B cell (primary cell): ENCODE measurements at places on chromosomes 11 and 22. TPM values are rescaled to one million over a fixed set of nuclear protein-coding genes. Genes with fewer than 3 reads are reported as not detected.

The VPREB3 gene
- total RNA-seq: 73.0 and 92.7 TPM in 2 replicates

DNA sequence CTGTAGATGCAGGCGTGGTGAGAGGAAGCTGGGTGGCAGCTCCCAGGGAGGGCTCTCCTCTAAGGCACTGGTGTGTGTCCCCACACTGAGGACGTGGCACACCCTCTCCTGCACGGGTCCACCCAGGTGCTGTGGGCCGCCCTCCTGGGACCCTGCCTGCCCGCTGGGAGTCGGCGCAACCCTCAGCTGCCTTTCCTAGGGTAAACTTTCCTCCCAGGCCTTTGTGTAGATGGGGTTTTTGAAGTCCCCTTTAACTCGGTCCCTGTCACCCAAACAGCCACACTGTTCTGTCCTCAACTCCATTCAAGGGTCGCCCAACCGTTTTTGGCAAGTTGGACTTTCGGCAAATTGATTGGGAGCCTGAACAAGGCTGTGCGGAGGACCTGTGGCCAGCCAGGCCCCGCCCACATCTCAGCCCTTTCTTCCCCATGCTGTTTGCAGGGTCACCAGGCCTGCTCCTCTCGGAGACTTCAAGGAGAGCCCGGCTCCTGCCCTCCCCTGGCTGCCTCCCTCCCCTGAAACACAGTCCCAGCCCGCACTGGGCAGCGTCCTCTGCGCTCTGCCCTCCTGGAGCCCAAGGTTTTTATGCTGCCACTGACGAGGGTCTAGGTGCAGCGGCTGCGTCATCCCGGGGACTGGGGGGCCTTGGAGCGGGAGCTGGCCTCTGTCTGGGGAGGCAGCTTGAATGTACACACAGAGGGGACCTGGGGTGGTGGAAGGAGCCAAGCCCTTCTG, 1126.2 kb downstream of the BRD1 start:
- DNase-seq: no peak

DNA sequence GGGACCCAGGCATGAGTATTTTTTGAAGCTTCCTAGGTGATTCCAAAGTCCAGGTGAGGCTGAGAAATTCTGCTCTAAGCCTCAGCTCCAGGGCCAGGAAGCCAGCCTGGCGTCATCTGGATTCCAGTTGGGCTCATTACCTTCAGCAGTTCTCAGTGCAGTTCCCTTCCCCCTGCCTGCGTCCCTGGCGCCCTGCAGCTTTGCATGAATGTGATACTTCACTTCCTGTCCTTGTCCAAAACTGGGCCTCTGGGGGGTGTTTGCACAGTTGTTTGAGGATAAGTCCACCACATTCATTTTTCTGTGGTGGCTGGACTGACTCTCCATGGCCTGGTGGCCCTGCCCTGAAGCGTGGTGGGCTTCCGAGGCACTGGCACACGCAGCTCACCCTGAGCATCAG, 98.1 kb downstream of the TENM4 start:
- DNase-seq: no peak

DNA sequence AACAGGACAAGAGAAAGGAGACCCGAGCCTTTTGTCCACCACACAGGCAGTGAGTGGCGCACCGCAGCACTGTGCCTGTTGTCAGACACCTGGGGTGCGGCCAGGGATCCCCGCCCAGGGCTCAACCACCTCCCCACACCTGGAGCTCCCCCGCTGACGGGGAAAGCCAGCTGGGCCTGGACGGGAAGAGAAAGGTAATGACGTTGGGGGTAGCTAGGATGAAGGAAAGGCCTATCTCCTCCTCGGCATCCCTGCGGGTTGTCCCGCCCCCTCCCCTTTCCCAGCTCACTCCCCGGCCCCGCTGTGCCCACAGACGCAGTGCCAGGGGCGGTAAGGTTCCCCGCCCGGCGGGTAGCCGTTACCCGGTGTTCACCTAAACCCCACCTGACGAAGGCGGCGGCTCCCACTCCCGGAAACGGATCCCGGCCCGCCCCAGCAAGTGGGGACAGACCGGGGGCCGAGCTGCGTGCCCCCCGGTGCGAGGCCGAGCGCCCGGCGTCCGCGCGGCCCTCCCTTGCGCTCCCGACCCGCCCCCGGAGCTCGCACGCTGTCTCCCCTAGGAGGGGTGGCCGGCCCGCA, 495 bp downstream of the HYOU1 start:
- DNase-seq: peak; percentile 73

The PTGDR2 gene
- total RNA-seq: 0.27 TPM in 1 of 2 replicates, not detected in the other

GRCh38 chr22:46769706-46770105, 7.3 kb downstream of the TBC1D22A start:
- DNase-seq: no peak

- no peak for DNase-seq
Measured at GRCh38 chr11:68523743-68524142, 63.2 kb downstream of the PPP6R3 start.

The MUC6 gene
- total RNA-seq: not detected in 2 replicates

DNA sequence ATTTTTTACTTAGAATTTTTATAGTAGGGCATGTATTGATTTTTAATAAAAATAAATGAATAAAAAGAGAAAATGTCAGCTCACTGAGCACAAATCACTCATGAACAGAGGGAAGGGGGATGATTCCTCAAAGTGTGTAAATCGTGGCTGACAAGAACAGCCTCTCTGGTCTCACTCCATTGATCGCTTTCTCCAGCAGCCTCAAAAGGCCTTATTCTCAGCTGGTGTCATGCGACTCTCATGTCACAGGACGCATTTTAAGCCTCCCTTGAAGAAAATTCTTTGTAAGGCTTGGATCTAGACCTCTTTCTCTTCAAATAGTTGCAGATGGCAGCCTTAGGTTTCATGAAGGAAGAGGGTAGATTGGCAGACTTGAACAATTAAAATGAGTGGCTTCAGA, 33.9 kb upstream of the SLC5A12 start:
- DNase-seq: no peak

The ANGPTL5 gene
- not detected in 2 replicates for total RNA-seq

DNA sequence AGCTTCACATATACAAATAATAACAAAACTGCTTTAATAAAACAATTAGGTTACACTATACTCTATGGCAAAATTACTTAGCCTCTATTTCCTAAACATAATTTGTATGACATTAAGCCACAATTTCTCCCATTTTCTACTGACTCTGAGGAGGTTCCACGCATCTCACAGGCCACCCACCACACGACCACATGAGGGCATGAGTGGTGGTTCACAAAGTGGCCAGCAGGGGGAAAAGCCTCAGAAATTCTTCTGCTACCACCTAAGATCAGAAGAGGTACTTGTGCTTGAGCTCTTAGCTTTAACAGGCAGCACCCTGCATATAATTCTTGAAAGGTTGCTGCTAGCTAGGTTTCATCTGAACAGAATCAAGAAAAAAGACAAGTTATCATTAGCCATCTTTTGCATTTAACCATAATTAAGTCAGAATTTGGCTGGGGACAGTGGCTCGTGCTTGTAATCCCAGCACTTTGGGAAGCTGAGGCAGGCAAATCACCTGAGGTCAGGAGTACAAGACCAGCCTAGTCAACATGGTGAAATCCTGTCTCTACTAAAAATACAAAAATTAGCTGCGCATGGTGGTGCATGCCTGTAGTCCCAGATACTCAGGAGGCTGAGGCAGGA, 7.7 kb downstream of the LPXN start:
- DNase-seq: peak; percentile 87

The CSRP3 gene
- total RNA-seq: not detected in 2 replicates

The HTR3A gene
- 13.8 and 16.1 TPM in 2 replicates for total RNA-seq

GRCh38 chr11:110128161-110128560, 35.0 kb downstream of the ZC3H12C start:
- no peak for DNase-seq

The SYCE3 gene
- total RNA-seq: not detected in 2 replicates

DNA sequence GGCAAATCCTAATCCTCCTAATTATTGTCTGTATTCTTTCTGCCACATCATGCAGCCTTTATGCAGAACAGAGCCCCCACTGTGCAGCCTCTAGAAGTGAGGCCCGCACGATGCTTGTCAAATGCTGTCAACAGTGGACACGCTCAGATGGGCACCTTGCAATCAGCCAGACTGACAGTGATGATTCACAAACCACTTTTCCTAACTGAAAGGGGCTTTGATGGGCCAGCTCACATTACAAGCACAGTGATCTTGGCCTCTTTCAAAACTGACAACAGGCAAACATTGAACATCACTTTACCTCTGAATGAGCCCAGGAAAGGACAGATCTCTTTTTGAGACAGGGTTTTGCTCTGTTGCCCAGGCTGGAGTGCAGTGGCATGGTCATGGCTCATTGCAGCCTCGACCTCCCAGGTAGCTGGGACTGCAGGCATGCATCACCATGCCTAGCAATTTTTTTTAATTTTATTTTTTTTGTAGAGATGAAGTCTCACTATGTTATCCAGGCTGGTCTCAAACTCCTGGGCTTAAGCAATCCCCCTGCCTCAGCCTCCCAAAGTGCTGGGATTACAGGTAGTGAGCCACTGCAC, 18.0 kb upstream of the E2F8 start:
- no peak for DNase-seq

The SCGB2A2 gene
- total RNA-seq: not detected in 2 replicates

GRCh38 chr11:100867606-100868005, 180.5 kb downstream of the ARHGAP42 start:
- no peak for DNase-seq

DNA sequence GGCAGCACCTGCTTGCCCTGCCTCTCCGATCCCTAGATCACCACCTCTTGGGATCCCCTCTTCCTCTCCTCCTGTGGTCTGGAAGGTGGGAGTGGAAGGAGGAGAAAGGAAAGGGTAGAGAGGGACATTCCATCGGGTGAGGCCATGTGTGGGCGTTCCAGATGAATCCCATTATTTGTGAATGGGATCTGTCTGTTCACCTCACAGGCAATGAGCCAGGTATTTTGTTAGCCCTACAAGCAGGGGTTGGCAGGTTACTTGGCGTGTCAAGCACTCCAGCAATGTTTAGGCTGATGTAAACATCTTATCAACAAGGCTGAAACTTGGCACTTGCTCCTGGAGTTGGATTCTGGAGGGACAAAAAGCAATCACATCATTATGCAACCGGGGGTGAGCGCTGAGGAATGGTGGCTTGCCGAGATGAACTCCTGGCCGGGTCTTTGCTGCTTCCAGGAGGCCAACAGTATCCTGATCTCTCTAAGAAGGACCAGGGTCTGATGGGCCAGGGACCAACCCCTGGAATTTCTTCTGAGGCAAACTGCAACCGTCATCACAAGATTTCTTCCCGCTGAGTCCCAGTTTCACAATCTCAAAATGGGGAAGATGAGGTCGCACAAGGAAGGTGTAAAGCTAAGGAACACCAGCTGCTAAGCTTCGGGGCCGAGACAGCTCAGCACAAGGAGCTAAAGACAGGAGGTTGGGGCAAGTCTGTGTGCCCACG, 7.8 kb downstream of the ADAMTS8 start:
- no peak for DNase-seq

DNA sequence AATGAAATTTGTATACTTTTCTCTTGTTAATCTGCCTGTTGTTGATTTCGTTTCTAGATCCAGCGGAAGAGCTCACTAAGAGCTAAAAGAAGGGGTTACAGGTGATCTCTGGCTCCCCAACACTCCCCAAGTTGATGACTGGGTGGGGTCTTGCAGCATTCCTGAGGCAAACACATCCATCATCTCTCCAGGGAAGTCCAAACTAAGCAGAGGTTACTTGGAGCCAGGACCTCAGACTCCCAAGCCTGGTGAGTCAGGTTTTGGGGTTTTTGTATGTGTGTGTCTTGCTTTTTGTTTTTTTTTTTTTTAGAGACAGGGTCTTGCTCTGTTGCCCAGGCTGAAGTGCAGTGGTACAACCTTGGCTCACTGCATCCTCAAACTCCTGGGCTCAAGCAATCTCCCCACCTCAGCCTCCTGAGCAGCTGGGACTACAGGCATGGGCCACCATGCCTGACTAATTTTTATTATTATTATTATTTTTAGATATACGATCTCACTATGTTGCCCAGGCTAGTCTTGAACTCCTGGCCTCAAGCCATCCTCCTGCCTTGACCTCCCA, 11.5 kb upstream of the RPS3 start:
- no peak for DNase-seq

DNA sequence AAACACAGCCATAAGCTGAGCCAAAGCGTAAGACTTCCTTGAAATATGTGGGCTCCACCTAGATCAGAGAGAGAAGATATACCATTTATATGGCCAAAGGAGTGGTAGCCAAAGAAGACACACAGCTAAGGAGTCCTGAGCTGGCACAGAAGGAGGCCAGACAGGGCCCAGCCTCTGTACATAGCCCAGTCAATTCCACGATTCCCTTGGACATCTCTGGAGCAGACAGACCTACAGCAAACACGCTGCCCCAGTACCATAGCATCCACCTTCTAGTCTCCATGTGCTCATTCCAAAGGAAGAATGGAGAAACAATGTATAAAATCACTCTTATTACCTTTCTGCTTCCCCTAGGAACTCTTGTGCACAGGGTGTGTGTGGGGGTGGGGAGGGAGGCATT, 102.1 kb upstream of the LDLRAD3 start:
- no peak for DNase-seq

The BBOX1 gene
- total RNA-seq: not detected in 2 replicates

- no peak for DNase-seq
Measured at GRCh38 chr22:25955323-25955722, 213.3 kb downstream of the MYO18B start.

The DGCR6 gene
- 1.5 and 1.8 TPM in 2 replicates for total RNA-seq

DNA sequence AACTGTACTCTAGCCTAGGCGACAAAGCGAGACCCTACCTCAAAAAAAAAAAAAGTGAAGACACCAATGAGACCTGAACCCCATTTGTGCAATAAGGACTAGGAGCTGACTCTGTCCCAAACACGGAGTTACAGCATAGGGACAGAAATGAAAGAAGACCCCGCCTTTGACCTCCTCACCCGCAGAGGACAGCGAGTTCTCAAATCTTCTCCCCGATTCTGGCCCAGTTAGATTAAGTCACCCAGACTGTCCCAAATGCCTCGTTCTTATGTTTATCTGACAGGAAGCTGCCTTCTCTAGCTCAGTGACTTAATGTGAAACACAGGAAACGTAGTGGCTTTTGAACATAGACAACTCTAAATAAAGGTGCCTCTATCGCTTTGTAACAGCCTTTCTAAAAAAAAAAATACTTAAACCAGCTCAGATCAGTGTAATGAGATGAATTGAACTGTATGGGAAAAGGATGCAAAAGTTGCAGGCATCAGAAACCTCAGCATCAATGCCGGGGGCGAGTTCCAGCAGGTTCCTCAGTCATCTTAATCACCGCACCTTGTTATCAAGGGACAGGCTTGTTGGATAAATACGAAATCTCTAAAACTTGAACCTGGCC, 10.6 kb downstream of the MYH9 start:
- peak; percentile 71 for DNase-seq

The OR8D4 gene
- total RNA-seq: not detected in 2 replicates

The MFRP gene
- not detected in 2 replicates for total RNA-seq

The DEUP1 gene
- not detected in 2 replicates for total RNA-seq

- DNase-seq: no peak
Measured at GRCh38 chr22:45088576-45088975, 75.1 kb upstream of the NUP50 start.

DNA sequence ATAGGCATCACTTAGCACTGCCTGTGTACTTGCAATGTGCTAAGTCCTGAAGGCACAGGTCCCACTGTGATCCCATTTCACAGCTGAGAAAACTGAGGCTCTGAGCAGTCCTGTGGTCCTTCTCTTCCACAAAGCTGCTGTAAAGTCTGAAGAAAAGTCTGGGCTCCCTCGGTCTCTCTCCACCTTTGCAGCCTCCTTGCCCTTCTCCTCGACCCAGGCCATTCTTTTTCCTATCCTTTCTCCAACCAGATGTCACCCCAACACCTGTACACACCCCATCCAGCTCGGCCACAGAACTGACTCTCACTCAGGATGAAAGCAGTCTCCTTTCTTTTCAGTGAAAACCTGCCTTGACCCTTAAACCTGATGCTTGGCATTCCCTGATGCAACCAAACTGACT, 42.6 kb upstream of the SYT13 start:
- DNase-seq: no peak

- DNase-seq: no peak
Measured at GRCh38 chr22:47167056-47167455, 404.6 kb downstream of the TBC1D22A start.
